ENCODE measurements at places on chromosomes 5 and 9. TPM values are rescaled to one million over a fixed set of nuclear protein-coding genes. Genes with fewer than 3 reads are reported as not detected.

GRCh38 chr9:133149130-133150015 lies 14.3 kb downstream of the GBGT1 start:
- peak overlapping the region; percentile 91 for H3K27ac ChIP-seq
- H3K4me1 ChIP-seq = peaks cover 24% of the 10 kb centered on the region
- no peaks in the 10 kb centered on the region for H3K36me3 ChIP-seq

MAP3K1 gene
- total RNA-seq = 113 TPM

DNA sequence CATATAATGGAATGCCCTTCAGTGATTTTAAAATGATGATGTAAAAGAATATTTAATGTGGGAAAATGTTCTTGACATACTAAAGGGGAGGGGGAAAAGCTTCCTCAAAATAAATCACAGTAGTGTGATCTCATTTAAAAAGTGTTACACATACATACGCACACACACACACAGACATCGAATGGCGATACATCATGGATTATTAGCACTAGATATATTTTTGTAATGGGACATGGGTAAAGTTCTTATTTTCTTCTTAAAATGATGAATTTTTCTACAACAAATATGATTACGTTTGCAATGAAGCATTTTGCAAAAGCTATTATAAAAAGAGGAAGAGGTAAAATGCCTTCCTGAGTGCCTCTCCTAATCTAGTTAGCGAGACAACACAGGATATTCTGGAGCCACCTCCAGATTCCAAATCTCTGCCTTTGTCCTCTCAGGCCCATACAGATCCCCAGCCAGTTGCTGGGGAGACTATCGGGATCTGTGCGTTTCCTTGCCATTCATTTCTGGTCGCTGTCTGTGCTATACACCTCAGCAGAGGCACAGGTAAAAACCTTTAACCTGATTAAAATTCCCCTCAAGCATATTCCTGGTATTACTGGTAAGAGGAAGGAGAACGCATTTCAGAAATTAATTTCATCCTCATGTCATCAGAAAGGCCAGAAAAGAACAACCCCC lies 69.6 kb downstream of the SLC28A3 start:
- H3K36me3 ChIP-seq = no peaks in the 10 kb centered on the region
- no peak overlapping the region for H3K4me3 ChIP-seq
- H3K27me3 ChIP-seq = no peaks in the 10 kb centered on the region
- H3K27ac ChIP-seq = peak overlapping the region; percentile 87

DNA sequence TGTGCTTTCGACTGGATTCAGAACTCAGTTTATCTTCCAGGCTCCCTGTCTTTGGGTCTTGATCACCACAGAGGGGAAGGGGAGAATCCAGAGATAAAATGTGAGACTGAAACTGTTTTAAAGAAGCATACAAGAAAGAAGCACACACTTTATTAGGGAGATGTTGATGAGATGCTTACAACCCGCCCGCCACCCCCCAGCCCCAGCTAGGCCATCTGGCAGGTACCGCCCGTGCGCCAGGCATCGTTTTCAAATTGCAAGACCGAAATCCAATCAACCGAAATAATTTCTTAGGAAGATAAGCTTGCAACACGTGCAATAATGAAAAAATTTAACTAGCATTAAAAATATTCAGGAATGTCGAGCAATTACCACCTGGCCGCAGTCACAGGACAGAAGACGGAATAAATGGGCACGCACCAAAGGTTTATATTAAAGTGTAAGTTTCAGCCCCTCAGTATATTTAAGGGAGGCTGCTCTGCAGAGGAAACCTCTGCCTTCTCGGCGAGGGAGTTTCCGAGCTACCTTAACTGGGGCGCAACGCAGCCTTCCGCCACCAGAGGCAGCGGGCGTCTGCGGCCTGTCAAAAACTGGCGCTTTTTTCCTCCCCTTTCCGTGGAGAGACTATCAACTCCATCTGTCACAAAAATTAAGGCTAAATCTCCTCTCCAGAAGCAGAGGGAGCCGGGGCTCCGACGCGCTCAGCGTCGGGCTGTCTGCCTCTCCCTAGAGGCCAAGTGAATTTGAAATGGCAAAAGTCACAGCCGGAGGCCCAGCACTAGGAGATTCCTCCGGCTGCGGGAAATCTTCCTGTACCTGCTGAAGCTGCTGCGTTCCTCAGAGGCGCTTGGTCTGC lies 996 bp upstream of the GAS1 start:
- no peaks in the 10 kb centered on the region for H3K36me3 ChIP-seq
- peak overlapping the region; percentile 89 for H3K27ac ChIP-seq
- DNase-seq = peak; percentile 76
- H3K27me3 ChIP-seq = no peaks in the 10 kb centered on the region
- no peak overlapping the region for H3K4me3 ChIP-seq

GRCh38 chr9:94613003-94613402 lies 19.4 kb upstream of the FBP2 start:
- no peak overlapping the region for H3K4me3 ChIP-seq
- H3K27me3 ChIP-seq = no peaks in the 10 kb centered on the region
- H3K4me1 ChIP-seq = no peaks in the 10 kb centered on the region
- no peaks in the 10 kb centered on the region for H3K36me3 ChIP-seq
- DNase-seq = no peak
- no peak overlapping the region for H3K27ac ChIP-seq

SH3RF2 gene
- 20.8 TPM for total RNA-seq

SH2D3C gene
- 24.9 TPM for total RNA-seq

IL3 gene
- total RNA-seq = not detected

WDR38 gene
- 0.79 TPM for total RNA-seq

- H3K27me3 ChIP-seq = no peaks in the 10 kb centered on the region
- no peak overlapping the region for H3K4me3 ChIP-seq
- H3K27ac ChIP-seq = peak overlapping the region; percentile 38
- H3K4me1 ChIP-seq = peaks cover 27% of the 10 kb centered on the region
Measured at GRCh38 chr9:118992813-118993794, 376.1 kb downstream of the BRINP1 start.

GRCh38 chr9:113973226-113973625 lies 97.1 kb downstream of the ZNF618 start:
- H3K4me1 ChIP-seq = peaks cover 30% of the 10 kb centered on the region
- H3K36me3 ChIP-seq = no peaks in the 10 kb centered on the region
- H3K27ac ChIP-seq = peak overlapping the region; percentile 34
- H3K27me3 ChIP-seq = no peaks in the 10 kb centered on the region

ARHGEF39 gene
- 0.27 TPM for total RNA-seq

- H3K4me1 ChIP-seq = peaks cover 56% of the 10 kb centered on the region
- no peaks in the 10 kb centered on the region for H3K27me3 ChIP-seq
- H3K27ac ChIP-seq = peak overlapping the region; percentile 86
- no peak overlapping the region for H3K4me3 ChIP-seq
- no peaks in the 10 kb centered on the region for H3K36me3 ChIP-seq
- no peak for DNase-seq
Measured at GRCh38 chr9:130451004-130451390, 6.2 kb downstream of the ASS1 start.

IL7R gene
- 29.0 TPM for total RNA-seq

GOLM1 gene
- 18.2 TPM for total RNA-seq

DNA sequence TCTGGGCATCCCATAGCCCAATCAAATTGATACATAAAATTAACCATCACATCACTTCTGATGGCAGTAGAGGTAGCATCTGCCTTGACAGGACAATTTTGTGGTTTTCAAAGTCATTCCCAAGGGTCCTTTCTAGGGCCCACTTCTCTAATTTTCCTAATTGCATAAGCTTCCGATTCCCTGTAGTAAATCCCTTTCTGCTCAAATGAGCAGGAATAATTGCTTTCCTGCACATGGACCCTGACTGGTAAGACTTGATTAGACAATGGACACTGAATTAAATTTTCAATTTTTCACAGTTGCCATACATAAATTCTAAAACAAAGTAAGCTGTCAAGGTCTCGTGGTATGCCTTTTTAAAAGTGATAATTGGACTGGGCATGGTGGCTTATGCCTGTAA lies 22.0 kb upstream of the IL17B start:
- no peaks in the 10 kb centered on the region for H3K36me3 ChIP-seq
- H3K27me3 ChIP-seq = no peaks in the 10 kb centered on the region

DNA sequence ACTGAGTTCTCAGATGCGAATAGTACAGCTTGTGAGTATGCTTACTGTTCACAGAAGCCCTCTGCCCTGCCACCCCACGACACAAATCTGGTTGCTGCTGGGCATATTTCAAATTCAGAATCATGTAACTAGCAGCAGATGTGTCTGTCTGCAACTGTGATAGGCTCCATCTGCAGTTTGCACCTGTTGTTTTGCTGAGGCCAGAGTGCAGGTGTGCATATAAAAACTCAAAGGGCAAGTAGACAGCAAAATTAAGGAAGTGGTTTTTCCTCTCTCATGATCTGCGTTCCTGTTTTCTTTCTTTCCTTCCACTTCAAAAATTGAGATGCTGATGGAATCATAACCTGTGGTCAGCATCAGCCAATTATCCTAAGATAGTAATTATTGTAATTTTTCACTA lies 1000.5 kb downstream of the PTPRD start:
- H3K4me3 ChIP-seq = no peak overlapping the region
- H3K27ac ChIP-seq = no peak overlapping the region
- no peaks in the 10 kb centered on the region for H3K36me3 ChIP-seq
- H3K27me3 ChIP-seq = no peaks in the 10 kb centered on the region

PFN3 gene
- not detected for total RNA-seq

- no peak overlapping the region for H3K4me3 ChIP-seq
- no peak overlapping the region for H3K27ac ChIP-seq
- no peaks in the 10 kb centered on the region for H3K27me3 ChIP-seq
- no peak for DNase-seq
- H3K4me1 ChIP-seq = no peaks in the 10 kb centered on the region
Measured at GRCh38 chr5:180970875-180971274, 17.8 kb upstream of the BTNL3 start.

- H3K4me3 ChIP-seq = no peak overlapping the region
- DNase-seq = no peak
- H3K27ac ChIP-seq = no peak overlapping the region
- H3K27me3 ChIP-seq = no peaks in the 10 kb centered on the region
- no peaks in the 10 kb centered on the region for H3K36me3 ChIP-seq
Measured at GRCh38 chr9:8572209-8572608, 772.6 kb upstream of the DMAC1 start.

GRCh38 chr5:68432682-68433081 lies 217.1 kb downstream of the PIK3R1 start:
- DNase-seq = no peak
- no peaks in the 10 kb centered on the region for H3K27me3 ChIP-seq
- no peaks in the 10 kb centered on the region for H3K4me1 ChIP-seq
- no peaks in the 10 kb centered on the region for H3K36me3 ChIP-seq
- H3K27ac ChIP-seq = no peak overlapping the region

DNA sequence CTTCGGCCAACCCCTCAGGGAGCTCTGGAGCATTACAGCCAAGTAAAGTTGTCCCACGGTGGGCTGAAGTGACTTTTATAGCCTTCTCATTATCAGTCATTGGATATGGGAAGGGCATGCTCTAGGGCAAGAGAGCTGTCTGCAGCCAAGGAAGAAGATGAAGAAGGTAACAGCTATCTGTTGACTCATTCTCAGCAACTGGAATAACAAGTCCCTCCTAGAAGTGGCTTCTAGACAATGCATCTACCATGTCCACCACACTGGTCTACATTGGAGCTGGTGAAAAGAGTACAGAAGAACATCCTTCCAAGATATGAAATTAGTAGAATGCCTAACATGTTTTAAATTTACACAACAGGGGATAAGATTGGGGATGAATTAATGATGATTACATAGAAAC lies 524.2 kb downstream of the ACTL7B start:
- no peak overlapping the region for H3K4me3 ChIP-seq
- H3K4me1 ChIP-seq = no peaks in the 10 kb centered on the region
- H3K36me3 ChIP-seq = no peaks in the 10 kb centered on the region
- no peak overlapping the region for H3K27ac ChIP-seq
- no peaks in the 10 kb centered on the region for H3K27me3 ChIP-seq

LHX3 gene
- total RNA-seq = not detected

RAB3C gene
- total RNA-seq = 1.2 TPM

- peak; percentile 51 for DNase-seq
- no peaks in the 10 kb centered on the region for H3K36me3 ChIP-seq
- H3K27ac ChIP-seq = peak overlapping the region; percentile 93
- no peak overlapping the region for H3K4me3 ChIP-seq
- no peaks in the 10 kb centered on the region for H3K27me3 ChIP-seq
Measured at GRCh38 chr9:93093127-93093876, 2.7 kb upstream of the CARD19 start.

COL15A1 gene
- total RNA-seq = 14.7 TPM

GRCh38 chr5:174726916-174727793 lies 2.8 kb downstream of the MSX2 start:
- H3K36me3 ChIP-seq = no peaks in the 10 kb centered on the region
- no peak overlapping the region for H3K4me3 ChIP-seq
- H3K4me1 ChIP-seq = peaks cover 4% of the 10 kb centered on the region
- H3K27ac ChIP-seq = no peak overlapping the region
- DNase-seq = no peak

PCDHGA3 gene
- 4.7 TPM for total RNA-seq

- H3K27ac ChIP-seq = no peak overlapping the region
- peaks cover 17% of the 10 kb centered on the region for H3K4me1 ChIP-seq
- no peaks in the 10 kb centered on the region for H3K27me3 ChIP-seq
- no peak overlapping the region for H3K4me3 ChIP-seq
Measured at GRCh38 chr5:67512758-67513157, 316.2 kb upstream of the CD180 start.

GRCh38 chr9:76412638-76413037 lies 18.4 kb upstream of the RFK start:
- H3K36me3 ChIP-seq = no peaks in the 10 kb centered on the region
- H3K27ac ChIP-seq = no peak overlapping the region
- H3K4me3 ChIP-seq = no peak overlapping the region
- no peaks in the 10 kb centered on the region for H3K27me3 ChIP-seq
- DNase-seq = no peak

DNA sequence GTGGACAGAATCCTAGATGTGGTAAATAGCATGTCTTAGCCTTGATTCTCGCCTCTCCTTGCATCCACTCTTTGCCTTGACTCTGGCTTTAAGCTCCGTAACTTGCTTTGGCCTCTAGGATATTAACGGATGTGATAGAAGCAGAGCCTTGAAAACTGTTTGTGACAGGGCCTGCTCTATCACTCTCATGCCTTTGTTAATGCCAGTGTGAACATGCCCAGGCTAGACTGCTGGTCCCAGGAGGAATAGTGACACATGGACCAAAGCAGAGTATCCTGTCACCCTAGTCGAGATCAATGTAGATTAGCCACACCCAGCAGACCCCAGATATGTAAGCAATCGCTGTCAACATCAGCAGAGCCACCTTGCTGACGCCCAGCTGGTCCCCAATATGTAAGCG lies 109.9 kb upstream of the C9orf72 start:
- H3K27ac ChIP-seq = no peak overlapping the region
- no peak overlapping the region for H3K4me3 ChIP-seq
- no peaks in the 10 kb centered on the region for H3K36me3 ChIP-seq
- H3K4me1 ChIP-seq = no peaks in the 10 kb centered on the region
- H3K27me3 ChIP-seq = no peaks in the 10 kb centered on the region

GRCh38 chr9:135076143-135076875 lies 11.2 kb upstream of the OLFM1 start:
- H3K4me3 ChIP-seq = no peak overlapping the region
- H3K27ac ChIP-seq = no peak overlapping the region
- no peaks in the 10 kb centered on the region for H3K27me3 ChIP-seq
- no peak for DNase-seq
- no peaks in the 10 kb centered on the region for H3K36me3 ChIP-seq
- peaks cover 12% of the 10 kb centered on the region for H3K4me1 ChIP-seq

GRCh38 chr9:99680191-99680590 lies 141.5 kb upstream of the NR4A3 start:
- DNase-seq = no peak
- no peaks in the 10 kb centered on the region for H3K27me3 ChIP-seq
- H3K4me1 ChIP-seq = no peaks in the 10 kb centered on the region
- H3K4me3 ChIP-seq = no peak overlapping the region

MSANTD3 gene
- 48.2 TPM for total RNA-seq

Measured in thyroid gland (tissue), 4 donors.